ENCODE measurements at places on chromosomes 2 and 18. TPM values are rescaled to one million over a fixed set of nuclear protein-coding genes. Genes with fewer than 3 reads are reported as not detected.

The RSAD2 gene
- total RNA-seq, result 6.8 TPM

The GMCL1 gene
- 18.6 TPM for total RNA-seq

The SIX3 gene
- total RNA-seq, result not detected

The CDH20 gene
- 0.10 TPM for total RNA-seq

The ASXL3 gene
- total RNA-seq, result under 0.01 TPM

All from mononuclear cell (primary cell).